ENCODE measurements at places on chromosomes 13 and 19.

- no peak for DNase-seq
Observed at GRCh38 chr13:46160471-46161066, 21.4 kb downstream of the LCP1 start.

DNA sequence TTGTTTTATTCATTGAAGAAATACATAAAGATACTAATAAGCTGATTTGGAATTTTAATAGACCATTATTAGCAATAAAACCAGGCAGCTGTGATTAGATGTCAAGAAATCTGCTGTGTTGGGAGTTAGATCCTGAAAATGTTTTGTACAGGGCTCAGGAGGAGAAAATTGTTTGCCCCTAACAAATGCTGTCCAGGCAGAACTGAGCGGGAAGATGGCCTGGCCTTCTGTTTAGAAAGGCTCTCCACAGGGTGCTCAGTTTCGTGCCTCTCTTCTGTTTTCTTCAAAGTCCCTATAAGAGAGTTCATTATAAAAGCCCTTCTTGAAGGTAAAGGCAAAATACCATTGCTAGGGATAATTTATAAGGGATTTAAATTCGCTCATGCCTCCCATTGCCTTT, 64.1 kb downstream of the ERCC5 start:
- no peak for DNase-seq

- DNase-seq, result no peak
Observed at GRCh38 chr13:73721571-73721970, 412.6 kb downstream of the KLF12 start.

GRCh38 chr13:40221460-40222201, 444.8 kb downstream of the FOXO1 start:
- no peak for DNase-seq

GRCh38 chr13:113367771-113368170, 3.8 kb upstream of the GRTP1 start:
- no peak for DNase-seq

DNA sequence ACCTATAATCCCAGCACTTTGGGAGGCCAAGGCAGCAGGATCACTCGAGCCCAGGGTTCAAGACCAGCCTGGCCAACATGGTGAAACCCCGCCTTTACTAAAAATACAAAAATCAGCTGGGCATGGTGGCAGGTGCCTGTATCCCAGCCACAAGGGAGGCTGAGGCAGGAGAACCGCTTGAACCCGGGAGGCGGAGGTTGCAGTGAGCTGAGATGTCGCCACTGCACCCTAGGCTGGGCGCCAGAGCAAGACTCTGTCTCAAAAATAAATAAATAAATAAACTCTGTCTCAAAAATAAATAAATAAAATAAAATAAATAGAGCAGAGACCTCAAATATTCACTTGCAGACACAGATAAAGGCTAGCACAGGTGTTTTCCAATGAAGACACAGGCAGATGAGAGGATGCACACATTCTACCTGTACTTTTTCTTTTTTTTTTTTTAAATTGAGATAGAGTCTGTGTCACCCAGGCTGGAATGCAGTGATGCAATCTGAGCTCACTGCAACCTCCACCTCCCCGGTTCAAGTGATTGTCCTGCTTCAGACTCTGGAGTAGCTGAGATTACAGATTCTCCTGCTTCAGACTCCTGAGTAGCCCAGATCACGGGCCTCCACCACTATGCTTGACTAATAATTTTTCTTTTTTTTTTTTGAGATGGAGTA, 2.7 kb upstream of the RPS16 start:
- DNase-seq, result no peak

GRCh38 chr19:46428239-46429135, at the start of gene PNMA8C:
TSS of gene PNMA8C (minus strand) at chr19:46428936. CDS start at chr19:46428359, 577 bp downstream.
- DNase-seq, result no peak

GRCh38 chr13:92270990-92271389, 872.6 kb downstream of the GPC5 start:
- DNase-seq, result no peak

- peak; percentile 28 for DNase-seq
Observed at GRCh38 chr13:21670883-21671619, at the start of gene FGF9. TSS of gene FGF9 (plus strand) at chr13:21671073. CDS start at chr13:21671913, 840 bp downstream.
